ENCODE measurements at places on chromosomes 16 and 17.
A peak's percentile ranks its signal among the peaks of the same experiment; 100 is the strongest.

- no peak for DNase-seq
- no peaks in the 10 kb centered on the region for H3K36me3 ChIP-seq
- no peak overlapping the region for H3K4me3 ChIP-seq
- peaks cover 3% of the 10 kb centered on the region for H3K4me1 ChIP-seq
These were observed 139.3 kb downstream of the IRF8 start for GRCh38 chr16:86037999-86038925.

DNA sequence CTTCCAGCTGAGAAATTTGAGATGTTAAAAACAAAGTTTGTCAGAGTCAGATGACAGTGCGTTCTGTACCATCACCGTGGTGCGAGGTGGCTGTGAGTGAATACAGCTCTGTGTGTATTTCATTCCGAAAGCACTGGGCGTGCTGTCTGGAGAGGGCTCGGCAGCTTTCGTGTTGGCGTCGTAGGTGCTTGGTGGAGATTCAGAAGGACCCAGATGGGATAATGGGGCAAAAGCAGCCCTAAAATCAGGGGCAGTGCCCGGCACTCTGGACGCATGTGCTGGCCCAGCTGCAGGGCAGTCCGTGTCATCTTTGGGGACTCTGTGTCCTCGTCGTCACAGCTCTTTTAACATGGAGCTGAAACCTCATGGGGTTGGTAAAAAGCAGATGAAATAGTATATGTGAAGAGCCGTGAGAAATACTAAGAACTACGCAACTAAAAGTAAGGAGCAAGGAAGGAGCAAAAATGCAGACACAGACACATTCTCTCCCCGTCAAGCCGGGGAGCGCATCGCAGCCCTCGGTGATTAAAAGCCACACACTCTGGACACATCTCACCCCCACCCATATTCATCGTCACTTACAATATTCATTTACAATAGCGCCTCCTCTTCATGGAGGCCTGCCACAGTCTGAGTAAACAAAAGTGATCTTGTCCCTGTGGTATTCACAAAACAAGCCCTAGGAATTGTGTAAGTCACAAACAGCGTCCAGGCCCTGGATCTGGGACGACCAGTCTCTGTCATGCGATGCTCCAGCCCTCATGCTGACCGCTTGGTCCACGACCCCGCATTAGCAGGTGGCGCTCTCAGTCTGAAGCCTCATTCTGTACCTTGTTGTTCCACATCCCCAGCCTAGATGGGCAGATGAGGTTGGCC, 206.7 kb downstream of the RPTOR start:
- no peak overlapping the region for H3K4me3 ChIP-seq
- peaks cover 22% of the 10 kb centered on the region for H3K36me3 ChIP-seq
- H3K27ac ChIP-seq: peak overlapping the region; percentile 79
- peaks cover 53% of the 10 kb centered on the region for H3K4me1 ChIP-seq
- DNase-seq: no peak

DNA sequence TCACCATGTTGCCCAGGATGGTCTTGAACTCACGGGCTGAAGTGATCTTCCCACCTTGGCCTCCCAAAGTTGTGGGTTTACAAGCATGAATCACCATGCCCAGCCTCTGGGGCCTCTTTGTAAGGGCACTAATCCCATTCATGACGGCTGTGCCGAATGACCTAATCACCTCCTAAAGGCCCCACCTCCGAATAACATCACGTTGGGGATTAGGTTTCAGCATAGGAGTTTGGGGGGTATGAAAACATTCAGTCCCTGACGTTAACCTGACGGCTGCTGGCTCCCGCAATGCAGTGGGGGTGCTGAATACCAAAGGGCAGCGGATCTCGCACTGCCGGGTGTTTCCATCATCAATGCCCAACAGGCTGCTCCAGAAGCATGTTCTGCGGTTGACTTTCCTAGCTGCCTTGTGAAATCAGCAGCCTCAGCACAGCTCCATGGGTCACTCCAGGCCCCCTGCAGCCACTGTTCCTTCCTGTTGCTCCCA, 120.8 kb upstream of the SEC14L1 start:
- no peaks in the 10 kb centered on the region for H3K36me3 ChIP-seq
- no peak overlapping the region for H3K4me3 ChIP-seq
- no peak overlapping the region for H3K27ac ChIP-seq
- DNase-seq: no peak

DNA sequence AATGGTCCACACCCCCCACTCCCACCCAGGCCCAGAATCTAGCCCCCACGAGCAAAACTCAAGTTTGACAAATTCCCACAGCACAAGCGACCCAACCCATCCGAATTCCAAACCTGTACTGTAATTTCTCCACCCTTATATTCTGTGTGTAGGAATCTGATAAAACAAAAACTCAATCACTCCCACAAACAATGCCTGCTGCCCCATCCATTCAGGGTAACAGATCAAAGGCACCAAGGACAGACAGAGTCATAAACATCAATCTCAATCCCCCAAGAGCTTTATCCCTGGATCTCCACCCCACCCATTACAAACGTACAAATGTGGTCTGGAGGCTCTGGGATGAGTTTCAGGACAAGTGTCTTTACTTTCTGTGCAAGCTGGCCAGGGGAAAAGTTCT, 157.8 kb downstream of the AXIN2 start:
- H3K27me3 ChIP-seq: peaks cover 3% of the 10 kb centered on the region
- DNase-seq: no peak
- no peaks in the 10 kb centered on the region for H3K36me3 ChIP-seq

Measured in activated naive CD4-positive, alpha-beta T cell treated with anti-CD3 and anti-CD28 coated beads for 36 hours (primary cell).